ENCODE measurements at places on chromosomes 1 and 21.

DNA sequence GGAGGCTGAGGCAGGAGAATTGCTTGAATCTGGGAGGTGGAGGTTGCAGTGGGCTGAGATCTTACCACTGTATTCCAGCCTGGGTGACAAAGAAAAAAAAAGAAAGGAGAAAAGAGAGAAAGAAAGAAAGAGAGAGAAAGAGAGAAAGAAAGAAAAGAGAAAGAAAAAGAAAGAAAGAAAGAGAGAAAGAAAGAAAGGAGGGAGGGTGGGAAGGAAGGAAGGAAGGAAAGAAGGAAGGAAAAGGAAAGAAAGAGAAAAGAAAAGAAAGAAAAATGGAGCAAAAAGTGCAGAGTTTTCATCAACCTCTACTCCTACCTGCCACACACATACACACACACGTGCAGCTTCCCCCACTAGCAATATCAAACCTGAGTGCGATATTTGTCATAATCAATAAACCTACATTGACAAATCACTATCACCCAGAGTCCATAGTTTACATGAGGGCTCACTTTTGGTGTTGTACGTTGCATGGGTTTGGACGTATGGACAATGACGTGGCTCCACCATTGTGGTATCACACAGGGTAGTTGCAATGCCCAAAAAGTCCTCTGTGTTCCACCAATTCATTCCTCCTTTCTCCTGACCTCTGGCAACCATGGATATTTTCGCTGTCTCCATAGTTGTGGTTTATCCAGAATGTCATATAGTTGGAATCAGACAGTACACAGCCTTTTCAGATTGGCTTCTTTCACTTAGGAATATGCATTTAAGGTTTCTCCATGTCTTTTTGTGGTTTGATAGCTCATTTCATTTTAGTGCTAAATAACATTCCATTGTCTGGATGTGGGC lies 36.5 kb downstream of the EVA1C start:
- no peak for DNase-seq

DNA sequence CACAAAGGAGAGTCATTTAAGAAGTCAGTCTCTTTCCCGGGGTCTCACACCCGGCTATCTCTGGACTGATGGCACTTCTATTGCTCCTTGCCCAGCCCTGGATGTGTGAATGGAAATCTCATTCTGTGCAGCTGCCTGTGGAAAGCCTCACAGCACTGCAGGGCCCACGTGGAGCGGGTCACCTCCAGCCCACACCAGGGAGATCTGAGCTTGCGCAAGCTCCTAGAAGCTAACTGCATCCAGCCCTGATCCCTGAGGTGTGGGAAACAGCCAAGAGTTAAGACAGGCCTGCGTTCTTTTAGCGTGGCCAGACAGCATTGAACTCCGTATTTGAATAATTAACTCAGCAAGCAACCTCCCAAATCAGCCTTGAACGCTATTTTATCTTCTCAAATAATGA lies 150.5 kb downstream of the LRIG2 start:
- DNase-seq: no peak

GRCh38 chr1:31306278-31306677 lies 9.4 kb downstream of the ZCCHC17 start:
- DNase-seq: no peak

DNA sequence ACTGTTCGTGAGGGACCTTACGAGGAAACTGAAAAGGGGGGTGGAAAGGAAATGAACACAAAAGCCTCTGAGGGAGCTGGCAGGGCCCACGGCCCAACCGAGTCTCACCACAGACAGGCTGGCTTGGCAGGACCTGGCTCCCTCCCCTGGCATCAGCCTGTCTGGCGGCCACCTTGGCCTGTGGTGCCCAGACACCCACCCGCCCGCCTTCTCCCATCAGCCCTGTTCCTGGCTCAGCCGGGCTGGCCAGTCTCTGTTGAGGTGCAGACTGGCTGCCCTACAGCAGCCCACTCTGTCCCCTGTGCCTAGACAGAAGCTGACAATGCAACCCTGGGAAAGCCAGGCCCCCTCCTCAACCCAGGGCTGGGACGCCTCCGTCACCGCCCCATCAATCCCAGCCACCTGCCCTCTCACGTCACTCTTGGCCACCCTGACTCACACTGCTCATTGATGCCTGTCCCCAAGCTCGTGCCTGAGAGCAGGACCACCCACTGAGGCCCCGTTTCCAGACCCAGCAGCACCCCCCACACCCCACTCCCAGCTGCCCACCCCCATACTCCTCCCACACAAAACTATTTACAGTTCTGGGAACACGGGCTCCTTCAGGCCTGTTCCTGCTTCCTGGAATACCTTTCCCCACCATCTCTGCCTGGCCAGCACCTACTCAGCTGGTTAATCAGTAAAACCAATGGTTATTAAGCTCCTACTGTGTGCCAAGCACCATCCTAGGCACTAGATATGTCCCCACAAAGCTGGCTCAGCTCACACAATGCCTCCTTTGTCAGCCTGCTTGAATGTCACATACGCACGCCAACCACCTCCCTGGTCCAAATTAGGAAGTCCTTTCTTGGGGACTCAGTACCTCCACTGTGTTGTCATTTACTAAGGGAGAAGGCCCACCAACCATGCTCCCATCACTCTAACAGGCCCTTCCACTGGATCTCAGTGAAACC lies 22.7 kb downstream of the SDC3 start:
- DNase-seq: no peak

DNA sequence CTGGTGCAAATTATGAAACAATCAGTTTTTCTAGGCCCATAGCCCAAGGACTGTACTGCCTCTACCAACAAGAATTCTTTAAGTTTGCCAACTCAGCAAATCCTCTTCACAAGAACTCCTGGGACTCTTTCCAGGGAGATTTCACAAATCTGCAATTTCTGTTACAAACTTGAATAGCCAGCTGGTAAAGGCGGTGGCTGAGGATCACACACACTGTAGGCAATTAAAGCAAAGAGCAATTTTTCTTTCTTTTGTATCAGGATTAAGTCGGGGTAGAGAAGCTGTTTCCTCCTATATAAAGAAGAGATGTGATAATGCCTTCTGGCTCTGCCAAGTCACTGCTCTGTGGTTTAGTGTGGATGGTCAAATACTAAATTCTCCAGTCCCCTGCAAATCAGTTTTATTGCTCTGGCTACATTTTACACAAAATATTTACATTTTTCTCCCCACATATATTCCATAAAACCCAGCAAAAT lies 1.7 kb downstream of the ALDH9A1 start:
- peak; percentile 9 for DNase-seq

- DNase-seq: no peak
Observed at GRCh38 chr1:244280859-244281258, 170.8 kb downstream of the ADSS2 start.

GRCh38 chr1:8014381-8014988 lies 11.6 kb downstream of the ERRFI1 start:
- DNase-seq: no peak

DNA sequence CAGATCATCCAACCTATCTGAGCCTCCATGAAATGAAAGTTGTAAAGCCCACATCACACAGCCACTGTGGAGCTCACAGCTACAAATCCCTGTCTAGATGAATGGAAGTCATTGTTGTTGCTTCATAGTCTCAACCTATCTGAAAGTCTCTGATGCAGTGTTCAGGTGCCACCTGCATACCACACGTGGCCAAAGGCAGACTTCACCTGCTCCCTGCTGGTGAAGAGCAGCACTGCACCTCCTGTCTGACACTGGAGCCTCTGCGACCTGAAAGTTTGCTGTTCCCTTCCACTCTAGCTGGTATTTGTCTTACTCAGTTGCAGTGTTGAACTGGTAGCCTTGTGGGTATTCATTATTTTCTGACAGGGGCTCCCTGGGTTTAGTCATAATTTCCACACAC lies 18.4 kb downstream of the LORICRIN start:
- peak; percentile 3 for DNase-seq

GRCh38 chr21:43303275-43304178 lies 123.4 kb downstream of the SIK1 start:
- DNase-seq: no peak

DNA sequence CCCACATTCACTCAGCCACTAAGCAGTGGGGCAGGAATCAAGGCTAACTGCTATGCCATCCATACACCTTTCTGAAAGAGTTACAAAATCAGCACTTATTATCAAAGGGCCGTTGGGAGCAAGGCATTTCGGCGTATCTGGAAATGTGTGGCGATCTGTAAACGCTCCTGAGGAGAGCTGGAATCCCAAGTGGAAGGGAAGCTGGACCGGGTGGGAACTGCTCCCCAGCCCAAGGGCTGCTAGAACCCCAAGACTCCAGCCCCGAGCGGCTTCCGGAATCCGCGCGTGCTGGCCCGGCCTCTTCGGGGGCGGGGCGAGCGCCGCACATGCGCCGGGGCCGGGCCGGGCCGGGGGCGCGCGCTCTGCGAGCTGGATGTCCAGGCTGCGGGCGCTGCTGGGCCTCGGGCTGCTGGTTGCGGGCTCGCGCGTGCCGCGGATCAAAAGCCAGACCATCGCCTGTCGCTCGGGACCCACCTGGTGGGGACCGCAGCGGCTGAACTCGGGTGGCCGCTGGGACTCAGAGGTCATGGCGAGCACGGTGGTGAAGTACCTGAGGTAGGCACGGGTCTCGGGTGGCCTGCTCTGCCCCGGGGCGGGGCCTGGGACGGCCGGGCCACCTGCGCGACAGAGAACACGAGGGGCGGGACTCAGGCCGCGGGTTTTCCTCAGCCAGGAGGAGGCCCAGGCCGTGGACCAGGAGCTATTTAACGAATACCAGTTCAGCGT lies at the start of gene NAXE:
Gene NAXE (plus strand): TSS at position 345 of the 726 bp plus-strand sequence. CDS start 29 bp downstream, at position 374.
- DNase-seq: peak; percentile 52

- DNase-seq: no peak
Observed at GRCh38 chr1:208129487-208129886, 114.7 kb downstream of the PLXNA2 start.

- peak; percentile 65 for DNase-seq
Observed at GRCh38 chr1:229579059-229579673, 20.7 kb upstream of the ABCB10 start.

GRCh38 chr1:61337441-61337951 lies 255.1 kb downstream of the NFIA start:
- DNase-seq: no peak

DNA sequence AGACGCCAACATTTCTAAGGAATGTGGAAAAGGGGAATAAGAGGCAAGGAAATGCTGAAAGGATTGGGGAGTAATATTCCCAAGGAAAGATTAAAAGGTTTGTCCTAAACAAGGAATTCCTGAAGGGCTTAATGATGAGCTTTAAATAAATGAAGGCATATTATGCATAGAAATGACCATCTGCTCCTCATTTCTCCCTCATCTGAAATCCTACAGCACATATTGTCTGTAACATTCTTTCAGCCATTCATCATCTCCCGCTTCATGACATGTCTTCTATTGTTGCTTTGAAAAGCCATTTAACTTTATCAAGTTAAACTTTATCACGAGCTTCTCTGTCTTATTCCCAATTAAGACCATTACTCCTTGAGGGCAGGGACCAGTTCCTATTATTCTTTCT lies 608.7 kb upstream of the PLXNA2 start:
- no peak for DNase-seq

DNA sequence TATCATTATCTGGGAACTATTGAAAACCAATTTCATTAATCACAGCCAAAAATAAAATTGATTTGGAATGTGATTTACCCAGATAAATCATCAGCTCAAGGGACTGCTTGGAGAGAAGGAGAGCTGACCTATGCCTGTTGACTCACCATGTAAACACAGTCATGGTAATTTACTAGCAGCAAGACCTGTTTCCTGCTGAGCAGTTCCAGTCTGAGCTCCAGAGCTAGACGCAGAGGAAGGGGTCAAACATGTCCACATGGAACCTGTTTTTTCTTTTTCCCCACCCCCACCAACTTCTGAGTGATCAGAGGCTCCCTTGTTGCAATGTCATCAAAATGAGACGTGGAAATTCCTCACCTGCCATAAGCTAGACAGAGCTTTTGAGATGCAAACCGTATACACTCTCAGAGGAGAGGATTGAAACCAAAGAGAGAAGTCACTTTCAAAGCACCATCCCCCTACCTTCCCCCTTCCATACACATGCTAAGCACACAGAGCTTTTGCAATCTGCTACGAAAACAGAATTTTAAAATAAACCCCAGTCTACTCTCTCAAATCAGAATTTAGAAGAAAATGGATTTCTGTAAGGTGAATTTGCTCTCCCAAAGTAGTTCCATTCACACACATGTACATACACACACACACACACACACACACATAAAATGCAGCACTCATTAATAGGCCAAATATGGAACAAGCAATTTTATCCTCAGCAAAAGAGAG lies 55.9 kb upstream of the PTGFRN start:
- DNase-seq: no peak
